Hair follicle dermal papilla cell (primary cell): ENCODE measurements at places on chromosomes 3 and 15. TPM values are rescaled to one million over a fixed set of nuclear protein-coding genes. Genes with fewer than 3 reads are reported as not detected.

Gene CLEC3B
- 8.5 and 9.9 TPM in 2 replicates for total RNA-seq

Gene LDHAL6B
- total RNA-seq, result not detected in 2 replicates

Gene ARF4
- total RNA-seq, result 276 and 298 TPM in 2 replicates

Gene THRB
- 46.3 and 78.0 TPM in 2 replicates for total RNA-seq

Gene FBXW12
- 0.12 and 0.32 TPM in 2 replicates for total RNA-seq

Gene KLF15
- total RNA-seq, result 0.49 and 1.1 TPM in 2 replicates

Gene CIDEC
- not detected in 2 replicates for total RNA-seq
